ENCODE measurements at places on chromosomes 1 and 21.

DNA sequence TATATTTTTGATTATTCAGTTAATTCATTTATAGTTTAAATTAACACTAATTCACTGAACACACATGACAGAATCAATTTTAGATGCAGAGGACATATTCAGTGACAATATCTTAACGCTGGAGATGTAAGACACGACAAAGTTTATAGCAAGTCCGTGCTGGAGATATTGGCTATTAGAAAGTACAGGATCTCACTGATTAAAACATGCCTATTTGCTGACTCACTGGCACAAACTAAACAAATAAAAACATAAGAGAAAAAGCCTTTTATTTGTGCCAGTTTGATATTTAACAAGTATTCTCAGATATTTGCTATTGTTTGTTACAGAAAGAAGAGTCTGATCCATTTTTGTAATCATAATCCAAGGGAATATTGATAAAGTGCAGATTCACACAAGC is 1122.9 kb upstream of the B3GALT2 start:
- DNase-seq: peak; percentile 26

DNA sequence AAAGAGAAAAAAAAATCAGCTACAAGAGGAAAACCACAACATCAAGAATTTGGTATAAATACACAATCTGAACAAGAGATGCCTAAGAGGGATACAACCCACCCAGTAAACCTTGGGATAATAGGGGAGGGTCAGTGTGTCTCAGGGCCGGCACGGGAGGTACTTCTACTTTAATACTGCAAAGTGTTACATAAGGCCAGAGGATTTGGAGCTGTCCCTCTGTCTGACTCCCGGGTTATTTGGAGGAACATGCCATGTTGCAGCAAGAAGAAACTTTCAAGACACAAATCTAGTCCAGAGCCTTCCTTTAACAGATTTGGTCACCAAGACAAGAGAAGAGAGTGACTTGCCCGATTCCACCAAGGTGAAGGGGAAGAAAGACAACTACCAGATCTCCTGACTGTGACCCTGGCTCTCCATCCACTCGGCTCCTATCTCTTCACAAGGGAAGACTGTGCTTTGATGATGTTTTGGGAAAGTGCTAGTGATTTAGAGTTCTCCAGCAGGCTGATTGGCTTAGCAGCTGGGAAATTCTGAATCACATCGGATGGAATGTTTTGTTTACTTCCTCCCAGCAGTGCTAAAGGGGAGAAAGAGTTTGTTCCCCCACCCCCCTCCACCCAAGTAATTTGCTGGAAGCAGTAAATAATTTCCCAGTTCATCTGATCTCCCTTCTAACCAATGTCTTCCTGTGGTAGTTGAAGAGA is 29.3 kb downstream of the SGIP1 start:
- DNase-seq: peak; percentile 96

DNA sequence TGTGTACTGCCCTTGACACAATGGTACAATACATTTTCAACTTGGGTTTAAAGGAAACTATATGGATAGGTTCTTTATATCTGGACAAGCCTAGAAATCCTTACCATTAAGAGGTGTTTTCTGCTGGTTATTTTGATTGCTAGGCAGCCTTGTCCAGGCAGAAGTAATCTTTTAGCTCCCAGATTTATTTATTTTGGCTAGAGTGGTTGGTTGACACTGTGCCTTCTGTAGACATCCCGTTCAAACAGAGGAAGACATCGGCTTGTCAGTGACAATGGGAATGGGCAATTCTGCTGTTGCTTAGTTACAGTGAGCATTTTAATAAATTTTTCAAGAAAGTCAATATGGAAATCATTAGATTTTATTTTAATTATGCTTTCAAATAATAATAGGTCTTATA is 138.8 kb downstream of the VPS13D start:
- DNase-seq: no peak

- DNase-seq: no peak
These were observed 38.8 kb downstream of the WDR4 start for GRCh38 chr21:42840411-42841155.

DNA sequence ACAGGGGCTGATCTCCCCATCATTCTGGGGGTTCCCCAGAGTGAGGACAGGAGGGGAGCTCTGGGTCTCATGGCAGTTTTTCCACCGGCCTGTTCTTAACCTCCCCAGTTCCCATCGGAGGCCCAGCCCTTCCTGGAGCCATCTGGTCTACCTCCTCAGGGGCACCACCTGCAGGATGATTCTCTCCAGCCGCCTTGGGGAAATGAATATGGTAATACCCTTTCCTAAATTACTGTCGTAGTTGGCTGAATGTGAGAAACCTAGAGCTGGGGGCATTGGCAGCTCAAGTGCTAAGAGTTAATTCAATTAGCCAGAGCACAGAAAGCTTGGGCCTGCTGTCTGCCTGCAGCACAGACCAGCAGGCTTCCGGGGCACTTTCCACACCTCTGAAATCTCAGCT is 64.9 kb downstream of the TAS1R2 start:
- no peak for DNase-seq

- no peak for DNase-seq
These were observed 21.8 kb downstream of the POFUT2 start for GRCh38 chr21:45265721-45266517.

DNA sequence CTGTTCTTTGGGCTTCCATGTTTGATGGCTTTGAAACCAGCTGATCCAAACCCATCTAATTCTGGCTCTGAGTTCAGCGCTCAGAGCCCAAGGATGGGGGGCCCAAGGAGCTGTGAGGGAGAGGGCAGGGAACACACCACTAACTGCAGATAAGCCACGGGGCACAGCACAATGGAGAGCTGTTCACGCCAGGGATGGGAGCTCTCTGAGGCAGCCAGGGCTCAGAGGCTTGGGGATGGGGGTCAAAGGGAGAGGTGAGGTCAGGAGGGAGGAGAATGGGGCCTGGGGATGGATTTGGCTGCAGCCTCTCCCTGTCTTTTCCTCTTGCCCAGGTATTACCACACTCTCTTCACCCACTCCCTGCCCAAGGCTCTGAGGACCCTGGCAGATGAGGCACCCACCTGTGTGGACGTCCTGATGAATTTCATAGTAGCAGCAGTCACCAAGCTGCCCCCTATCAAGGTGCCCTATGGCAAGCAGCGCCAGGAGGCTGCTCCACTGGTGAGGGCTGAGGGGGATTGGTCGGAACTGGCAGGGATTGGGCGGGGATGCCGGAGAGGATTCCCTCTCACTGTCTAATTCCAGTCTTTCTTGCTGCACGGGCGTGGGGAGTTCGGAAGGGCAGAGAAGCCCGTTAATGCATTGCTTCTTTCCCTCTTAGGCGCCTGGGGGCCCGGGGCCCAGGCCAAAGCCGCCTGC is 11.3 kb downstream of the SLC30A2 start:
- DNase-seq: peak; percentile 43

GRCh38 chr1:25246600-25247023 is 642 bp downstream of the RSRP1 start:
- DNase-seq: peak; percentile 25

GRCh38 chr1:100077531-100077930 is 55.2 kb downstream of the SASS6 start:
- no peak for DNase-seq

- DNase-seq: no peak
These were observed 88.9 kb downstream of the SIK1 start for GRCh38 chr21:43337901-43338655.

DNA sequence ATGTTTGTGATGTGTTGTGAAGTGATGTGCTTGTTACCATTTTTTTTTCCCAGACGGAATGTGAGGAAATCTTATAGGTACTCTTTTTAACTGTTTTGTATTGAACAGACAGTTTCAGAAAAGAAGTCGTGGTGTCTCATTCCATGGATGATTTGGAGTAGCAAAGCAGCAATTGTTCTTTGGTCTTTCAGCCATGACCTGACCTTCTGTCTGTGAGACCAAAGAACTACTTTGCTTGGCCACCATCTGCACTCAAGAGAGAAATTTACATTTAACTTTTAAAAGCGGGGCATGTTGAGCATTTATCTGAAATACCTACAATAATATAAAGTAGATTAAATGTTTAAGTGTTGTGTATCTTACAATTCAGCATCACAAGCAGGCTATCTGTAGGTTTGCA is 90.2 kb downstream of the SDCCAG8 start:
- no peak for DNase-seq

GRCh38 chr1:35443768-35444518 is 113.3 kb downstream of the KIAA0319L start:
- DNase-seq: no peak

DNA sequence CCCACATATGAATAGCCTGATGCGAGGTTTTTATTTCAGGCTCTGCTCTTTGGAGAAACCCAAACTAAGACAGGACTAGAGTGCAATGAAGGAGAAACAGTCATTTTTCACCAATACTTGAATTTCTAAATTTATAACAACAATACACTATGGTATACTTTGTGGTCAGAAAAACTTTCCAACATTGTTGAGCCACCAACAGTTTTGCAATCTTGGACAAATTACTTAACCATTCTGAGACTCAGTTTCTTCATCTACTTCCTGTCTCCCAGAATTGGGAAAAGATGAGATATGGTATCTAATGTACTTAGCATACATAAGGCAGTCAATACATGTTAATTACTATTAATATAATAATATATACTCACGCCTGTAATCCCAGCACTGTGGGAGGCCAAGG is 519.8 kb upstream of the PLXNA2 start:
- DNase-seq: no peak

- no peak for DNase-seq
These were observed 200.9 kb upstream of the IVNS1ABP start for GRCh38 chr1:185517808-185518419.

DNA sequence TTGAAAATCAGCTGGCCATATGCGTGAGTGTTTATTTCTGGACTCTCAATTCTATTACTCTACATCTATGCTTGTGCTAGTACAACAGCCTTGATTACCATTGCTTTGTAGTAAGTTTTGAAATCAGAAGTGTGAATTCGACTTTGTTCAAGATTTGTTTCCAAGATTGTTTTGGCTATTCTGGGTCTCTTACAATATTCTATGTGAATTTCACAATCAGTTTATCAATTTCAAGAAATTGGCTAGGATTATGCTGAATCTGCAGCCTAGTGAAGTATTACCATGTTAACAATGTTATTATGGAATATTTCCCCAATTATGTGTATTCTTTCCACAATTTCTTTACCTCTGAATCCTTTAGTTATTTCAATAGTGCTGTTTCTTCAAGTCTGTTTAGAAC is 19.5 kb downstream of the SFPQ start:
- no peak for DNase-seq

DNA sequence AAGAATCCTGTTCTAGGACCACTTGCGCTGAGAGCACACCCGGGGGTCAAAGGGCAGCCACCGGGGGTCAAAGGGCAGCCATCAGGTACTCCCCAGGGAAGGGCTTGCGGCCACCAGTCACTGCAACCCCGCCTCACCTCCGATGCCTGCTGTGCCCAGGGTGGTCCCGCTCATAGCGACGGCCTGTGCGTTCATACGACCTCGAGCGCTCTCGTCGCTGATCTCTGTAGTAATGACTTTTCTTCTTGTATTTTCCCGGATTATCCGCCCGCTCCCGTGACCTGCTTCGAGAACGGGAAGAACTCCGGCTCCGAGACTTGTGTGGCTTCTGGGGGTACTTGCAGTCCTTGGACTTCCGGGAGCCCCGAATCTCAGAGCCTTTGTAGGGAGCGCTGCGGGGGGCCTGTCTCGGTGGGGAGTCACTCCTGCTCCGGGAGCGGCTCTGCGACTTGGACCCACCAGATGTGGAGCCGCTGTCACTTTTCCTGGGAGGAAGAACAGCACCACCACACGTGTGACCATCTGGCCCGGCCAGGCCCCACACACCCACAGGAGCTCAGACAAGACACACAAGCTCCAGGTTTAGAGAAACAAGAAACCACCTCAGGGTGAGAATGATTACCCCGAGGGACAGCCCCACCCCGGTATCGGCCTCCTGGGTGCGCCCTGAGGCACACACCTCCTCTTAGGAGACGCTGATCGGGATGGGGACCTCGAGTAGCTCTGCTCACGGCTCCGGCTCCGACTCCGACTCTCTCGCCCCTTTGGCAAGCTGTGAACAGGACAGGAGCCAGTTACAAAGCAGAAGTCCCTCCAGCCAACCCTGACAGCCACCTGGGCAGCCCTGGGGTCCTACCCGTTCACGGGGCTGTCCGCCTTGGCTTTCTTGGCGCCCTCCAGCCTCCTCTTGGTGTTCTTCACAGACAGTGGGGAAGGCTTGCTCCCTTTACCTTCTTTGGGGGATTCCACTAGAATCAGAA is 11.7 kb downstream of the CCNL2 start:
- DNase-seq: no peak

- peak; percentile 77 for DNase-seq
These were observed 26.5 kb downstream of the DMRTB1 start for GRCh38 chr1:53485478-53486394.

- DNase-seq: no peak
These were observed 166.9 kb upstream of the NFIA start for GRCh38 chr1:60915441-60915840.

GRCh38 chr1:33654267-33654834 is 181.9 kb downstream of the ZSCAN20 start:
- DNase-seq: peak; percentile 4

- DNase-seq: no peak
These were observed 39.2 kb upstream of the SCMH1 start for GRCh38 chr1:41281334-41281733.

DNA sequence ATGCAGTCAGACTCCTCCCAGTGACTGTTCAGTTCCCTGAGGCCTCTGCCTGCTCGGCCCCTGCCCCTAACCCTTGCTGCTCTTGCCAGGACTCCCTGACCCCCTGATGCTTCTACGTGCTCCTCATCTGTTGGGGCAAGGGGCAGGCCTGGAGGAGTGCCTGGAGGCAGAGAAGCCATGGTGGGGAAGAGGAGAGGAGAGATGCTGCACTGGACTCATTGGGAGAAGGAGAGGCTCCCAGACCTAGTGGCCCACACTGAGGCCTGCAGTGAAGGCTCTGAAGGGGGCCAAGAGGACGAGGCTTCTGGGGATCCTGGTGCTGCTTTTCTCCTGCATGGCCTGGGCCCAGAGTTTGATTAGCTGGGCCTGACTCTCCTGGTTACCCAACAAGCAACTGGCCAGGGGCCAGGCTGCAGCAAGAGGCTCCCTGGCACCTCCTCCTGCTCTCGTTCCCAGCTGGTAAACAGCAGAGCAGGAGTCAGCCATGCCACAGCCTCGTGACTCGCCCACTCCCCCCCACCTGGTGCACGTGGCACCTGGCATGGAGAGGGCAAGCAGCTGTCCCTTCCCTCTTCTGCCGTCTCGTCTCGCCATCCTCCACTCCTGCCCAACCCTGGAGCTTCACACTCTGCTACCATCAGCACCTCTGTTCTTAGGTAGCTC is 847 bp upstream of the RORC start:
- no peak for DNase-seq

- no peak for DNase-seq
These were observed 104.8 kb downstream of the DHRS3 start for GRCh38 chr1:12513181-12513580.

GRCh38 chr1:235503403-235504121 is 690 bp downstream of the B3GALNT2 start:
- DNase-seq: peak; percentile 63

Measured in EL (cell line).